Central memory CD8-positive, alpha-beta T cell (primary cell): ENCODE measurements at places on chromosomes 3 and 15.

DNA sequence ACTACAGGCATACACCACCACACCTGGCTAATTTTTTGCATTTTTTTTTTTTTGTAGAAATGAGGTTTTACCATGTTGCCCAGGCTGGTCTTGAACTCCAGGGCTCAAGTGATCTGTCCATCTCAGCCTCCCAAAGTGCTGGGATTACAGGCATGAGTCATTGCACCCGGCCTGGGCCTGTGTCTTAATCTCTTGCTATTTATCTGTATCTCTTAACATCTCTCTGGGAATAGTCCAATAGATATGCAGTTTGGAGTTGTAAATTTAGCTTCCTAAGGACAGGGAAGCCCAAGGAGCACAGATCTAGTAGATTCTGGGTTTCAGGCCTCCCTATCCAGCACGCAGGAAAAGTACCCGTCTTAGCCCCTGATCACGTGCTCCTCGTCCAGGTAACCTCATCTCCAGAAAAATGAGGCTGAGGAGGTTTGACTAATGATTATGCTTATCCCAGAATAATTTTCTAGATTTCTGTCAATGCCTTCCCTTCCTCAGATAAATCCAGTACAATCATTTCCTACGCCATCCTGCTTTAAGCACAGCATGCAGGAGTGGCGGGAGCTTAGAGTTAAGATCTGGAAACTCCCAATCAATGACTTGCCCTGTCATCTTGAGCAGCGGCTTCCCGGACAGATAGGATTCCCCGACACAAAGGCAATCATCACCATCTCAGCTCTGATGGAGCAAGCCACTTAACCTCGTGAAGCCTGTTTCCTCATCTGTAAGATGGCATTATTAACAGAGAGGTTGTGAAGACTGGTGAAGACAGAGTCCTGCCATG is 12.3 kb upstream of the CTDSPL start:
- no peak for DNase-seq

GRCh38 chr3:168850109-168850508 is 754.4 kb upstream of the GOLIM4 start:
- DNase-seq: no peak

- peak; percentile 54 for DNase-seq
Measured at GRCh38 chr15:70100474-70101341, 3.0 kb upstream of the TLE3 start.

DNA sequence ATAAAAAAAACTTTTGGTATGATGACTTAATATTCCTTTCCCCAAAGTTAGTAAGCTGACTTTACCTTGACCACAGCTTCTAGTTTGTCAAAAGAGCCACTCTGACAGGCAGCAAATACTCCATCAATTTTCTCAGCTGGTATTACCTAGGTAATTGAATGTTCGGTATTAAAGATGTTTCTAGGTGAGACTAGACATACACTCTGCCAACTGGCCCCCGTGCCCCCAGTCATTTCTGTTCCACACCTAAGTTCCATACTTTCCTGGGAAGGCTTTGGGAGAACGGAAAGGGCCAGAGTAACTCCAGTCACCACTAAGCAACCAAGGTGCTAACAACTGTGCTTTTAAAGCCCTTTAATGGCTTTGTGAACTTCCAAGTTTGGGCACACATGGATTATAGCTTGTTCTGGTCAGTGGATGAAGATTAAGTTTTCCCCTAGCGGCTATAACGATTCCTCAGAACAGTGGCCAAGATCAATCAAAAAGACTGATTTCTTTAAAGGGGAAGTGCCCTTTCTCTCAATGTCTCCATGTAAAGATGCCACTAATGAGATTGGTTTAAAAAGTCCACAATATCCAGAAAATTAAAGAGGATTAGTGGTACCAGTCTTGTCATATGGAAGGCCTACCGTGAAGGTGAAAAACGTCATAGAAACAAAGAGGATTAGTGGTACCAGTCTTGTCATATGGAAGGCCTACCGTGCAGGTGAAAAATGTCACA is 7.0 kb downstream of the EIF4A2 start:
- no peak for DNase-seq

DNA sequence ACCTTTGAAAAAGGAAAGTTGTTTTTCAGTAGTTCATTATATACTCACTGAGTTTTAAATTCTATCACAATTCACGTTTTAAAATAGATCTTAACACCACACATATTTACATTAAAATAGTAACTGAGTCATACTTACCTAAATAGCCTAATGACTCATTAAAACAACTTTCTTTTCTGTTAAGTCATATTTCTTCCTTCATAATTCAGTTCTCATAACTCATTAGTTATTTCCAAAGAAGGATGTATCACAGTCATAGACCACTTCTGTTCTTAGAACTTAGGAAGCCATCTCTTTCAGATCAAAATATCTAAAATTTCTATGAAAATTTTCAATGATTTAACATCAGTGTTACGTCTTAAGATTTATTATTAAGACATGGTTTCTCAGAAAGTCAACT is 885.9 kb downstream of the FHIT start:
- no peak for DNase-seq

DNA sequence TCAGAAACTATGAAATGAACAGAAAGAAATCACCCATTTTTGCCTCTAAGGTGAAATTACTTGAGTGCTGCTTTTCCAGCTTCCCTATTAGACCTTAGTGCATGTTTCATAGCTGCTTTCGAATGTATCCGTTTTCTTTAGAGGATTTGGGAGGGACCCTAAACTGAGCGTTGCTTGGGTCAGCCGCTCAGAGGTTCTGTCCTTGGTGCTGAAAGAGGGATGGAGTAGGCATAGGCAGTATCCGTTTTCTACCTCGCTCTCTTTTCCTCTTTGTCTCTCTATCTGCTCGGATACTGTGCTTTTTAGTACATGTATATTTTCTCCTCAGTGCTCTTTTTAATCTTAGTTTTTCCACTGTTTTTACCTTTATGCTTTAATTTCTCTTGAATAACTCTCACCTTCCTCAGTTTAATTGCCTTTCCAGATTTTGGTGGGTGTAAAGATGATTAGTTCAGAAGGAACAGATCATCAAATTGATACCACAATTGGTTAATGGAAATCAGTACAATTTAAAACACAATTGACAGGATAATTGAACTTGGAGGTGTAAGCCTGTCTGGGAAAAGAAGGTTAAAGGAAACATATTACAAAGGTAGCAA is at the start of gene DRD3:
TSS of gene DRD3 (minus strand) at position 283 of the 599 bp plus-strand sequence. CDS start 7,060 bp downstream, outside the sequence.
- no peak for DNase-seq

DNA sequence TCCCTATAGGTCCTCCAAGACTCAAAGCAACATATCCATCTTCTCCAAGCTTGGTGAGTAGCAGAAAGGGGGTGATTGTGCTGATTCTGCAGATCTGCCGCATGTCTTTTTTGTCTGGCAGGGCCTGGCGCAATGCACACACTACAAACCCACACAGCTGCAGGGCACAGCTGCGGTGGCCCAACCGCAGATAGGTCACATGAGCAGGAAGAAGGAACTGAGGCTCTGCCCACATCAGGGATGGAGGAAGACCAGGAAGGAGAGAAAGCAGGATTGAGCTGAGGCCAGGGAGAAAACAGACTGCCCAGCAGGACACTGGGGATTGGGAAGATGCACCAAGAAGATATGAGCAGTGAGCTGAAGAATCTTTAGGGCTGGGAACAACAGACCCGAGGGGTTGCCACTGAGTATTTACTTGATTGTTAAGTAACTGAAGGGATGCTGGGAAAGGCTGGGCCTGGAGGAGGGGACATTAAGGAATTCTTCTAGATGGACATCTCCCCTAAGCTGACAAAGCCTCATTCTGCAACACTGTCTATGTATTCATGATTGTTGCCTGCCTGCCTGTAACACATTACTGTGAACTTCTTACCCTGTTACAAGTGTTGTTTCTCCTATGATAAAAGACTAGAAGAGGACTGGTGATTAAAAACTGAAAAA is 126.7 kb downstream of the MYLK start:
- DNase-seq: no peak

GRCh38 chr15:39172380-39173281 is 408.2 kb upstream of the THBS1 start:
- DNase-seq: no peak

- DNase-seq: no peak
Measured at GRCh38 chr3:51657234-51657633, 13.8 kb upstream of the TEX264 start.

DNA sequence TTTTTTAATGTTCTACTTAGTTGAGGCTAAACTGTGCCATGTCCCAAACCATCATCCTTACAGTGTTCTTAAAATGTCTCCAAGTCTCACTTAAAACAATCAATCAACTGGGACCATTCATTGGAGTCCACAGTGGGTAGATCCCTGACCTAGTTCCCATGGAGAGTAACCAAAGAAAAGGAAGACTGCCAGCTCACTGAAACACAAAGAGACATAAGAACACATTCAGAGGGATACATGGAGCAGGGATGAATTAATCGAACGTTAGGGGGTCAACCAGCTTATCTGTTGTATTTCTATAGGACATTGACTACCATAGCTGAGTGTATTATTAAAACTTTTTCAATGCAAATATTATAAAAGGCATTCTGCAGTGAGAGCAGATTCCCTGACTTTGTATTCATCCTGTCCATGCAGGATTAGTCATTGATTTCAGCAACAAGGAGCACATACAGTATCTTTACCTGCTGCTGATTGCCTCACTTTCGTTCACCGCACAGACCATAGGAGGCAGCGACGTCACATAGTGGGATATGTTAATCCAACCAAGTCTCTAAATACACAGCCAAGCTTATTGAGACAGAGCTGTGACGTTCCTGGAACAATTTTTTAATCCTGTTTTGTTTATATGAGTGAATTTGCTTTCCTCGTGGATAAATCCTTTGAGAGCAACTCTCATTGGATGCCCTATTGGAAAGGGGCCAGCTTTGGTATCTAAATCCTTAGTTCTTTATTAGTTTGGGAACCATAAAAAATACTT is 364.9 kb upstream of the RBMS3 start:
- DNase-seq: no peak

- no peak for DNase-seq
Measured at GRCh38 chr3:124885466-124886167, 1.5 kb downstream of the ITGB5 start.

DNA sequence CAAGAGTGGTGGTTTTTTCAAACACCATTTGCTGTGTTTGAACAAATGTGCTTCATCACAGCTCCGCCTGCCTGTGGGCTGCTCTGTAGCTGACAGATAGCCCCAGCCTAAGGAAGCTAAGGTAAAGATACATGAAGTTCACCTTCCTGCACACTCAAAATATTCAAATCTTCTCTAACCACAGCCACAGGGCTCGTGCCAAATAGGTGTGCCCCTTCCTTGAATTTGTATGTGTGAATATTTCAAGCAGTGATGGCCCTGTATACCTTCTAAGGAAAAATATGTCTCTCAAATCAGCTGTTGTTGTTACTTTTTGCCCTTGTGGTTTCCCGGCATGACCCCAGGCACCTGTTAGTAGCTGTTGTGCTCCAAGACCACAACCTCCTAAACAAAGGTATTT is 92.8 kb downstream of the CCNL1 start:
- no peak for DNase-seq

GRCh38 chr3:138334608-138335007 is 5.0 kb upstream of the NME9 start:
- DNase-seq: no peak

DNA sequence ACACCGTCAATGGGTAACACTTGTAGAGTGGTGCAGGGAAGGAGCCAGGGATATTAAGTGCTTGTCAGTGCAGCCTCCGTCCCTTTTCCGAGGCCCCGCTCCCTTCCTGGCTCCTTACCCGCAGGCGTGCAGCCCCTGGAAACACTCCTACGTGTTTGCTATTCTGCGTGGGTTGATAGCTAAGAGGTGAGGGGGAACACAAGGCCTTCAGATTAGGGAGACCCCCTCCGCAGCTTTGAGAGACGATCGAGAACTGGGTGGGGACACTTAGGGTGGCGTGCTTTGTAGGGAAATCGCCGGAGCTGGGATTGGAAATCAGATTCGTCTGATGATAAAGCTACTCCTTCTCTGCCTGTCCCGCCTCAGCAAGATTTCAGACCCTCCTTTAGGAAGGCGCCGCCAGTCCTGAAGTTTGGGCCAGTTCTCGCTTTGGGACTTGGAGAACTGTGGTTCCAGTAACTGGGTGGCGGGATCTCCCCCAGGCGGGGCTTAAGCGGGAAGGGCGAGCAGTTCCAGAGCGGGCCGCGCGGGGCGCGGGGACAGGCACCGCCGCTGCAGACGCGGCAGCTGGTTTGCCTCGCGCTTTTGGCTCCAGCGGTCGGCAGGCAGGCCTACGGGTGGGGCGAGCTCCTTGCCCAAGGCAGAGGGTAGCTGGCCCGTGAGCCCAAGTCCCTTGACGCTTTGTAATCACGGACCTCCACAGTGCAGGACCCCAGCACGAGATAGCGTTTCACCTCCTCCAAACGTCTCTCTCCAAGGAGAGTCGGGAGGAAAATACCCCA is 8.0 kb upstream of the FAM107A start:
- DNase-seq: no peak

DNA sequence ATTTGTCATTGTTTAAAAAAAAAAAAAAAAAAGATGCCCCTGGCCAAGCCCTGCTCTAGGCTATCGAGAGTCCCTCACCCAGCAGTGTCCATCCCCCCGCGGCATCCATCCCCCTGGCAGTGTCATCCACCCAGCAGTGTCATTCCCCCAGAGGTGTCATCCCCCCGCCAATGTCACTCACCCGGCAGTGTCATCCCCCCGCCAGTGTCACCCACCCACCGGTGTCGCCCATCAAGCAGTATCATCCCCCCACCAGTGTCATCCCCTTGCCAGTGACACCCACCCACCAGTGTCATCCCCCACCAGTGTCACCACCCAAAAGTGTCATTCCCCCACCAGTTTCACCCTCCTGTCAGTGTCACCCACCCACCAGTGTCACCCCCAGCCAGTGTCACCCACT is 99.3 kb upstream of the PRR20G start:
- DNase-seq: no peak

GRCh38 chr3:40200692-40201316 is 108.7 kb upstream of the EIF1B start:
- no peak for DNase-seq

DNA sequence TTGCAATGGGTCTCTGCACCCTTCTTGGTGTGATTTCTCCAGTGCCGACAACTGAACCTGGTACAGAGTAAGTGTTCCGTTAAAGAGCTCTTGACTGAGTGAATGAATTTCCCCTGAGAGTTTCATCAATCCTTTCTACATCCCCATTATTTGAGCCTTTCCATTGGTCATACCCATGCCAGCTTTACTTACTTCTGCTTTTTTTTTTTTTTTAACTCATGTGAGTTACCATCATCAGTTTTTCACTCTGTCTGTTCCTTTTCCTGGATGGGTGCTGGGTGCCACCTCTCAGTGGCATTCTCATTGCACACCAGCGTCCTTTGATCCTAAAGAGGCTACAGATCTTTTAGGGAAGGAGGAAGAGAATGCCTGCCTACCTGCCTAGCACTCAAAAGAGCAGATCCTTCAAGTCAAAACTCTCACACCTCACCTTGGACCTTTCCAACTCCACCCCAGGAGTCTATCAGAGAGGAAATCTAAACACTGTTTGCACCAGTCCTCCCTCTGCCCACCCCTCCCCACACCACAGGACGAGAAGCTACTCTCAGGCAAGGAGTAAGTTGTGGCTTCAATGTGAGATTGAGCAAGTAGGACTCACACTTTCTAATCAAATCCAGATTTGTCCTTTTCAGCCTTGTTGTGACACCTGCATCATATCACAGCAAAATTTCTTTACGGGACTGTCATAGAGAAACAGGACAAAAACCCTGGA is 13.1 kb upstream of the USP3 start:
- no peak for DNase-seq
